Tibial nerve (tissue), 4 donors: ENCODE measurements at places on chromosomes 3 and 15. TPM values are rescaled to one million over a fixed set of nuclear protein-coding genes. Genes with fewer than 3 reads are reported as not detected.

DNA sequence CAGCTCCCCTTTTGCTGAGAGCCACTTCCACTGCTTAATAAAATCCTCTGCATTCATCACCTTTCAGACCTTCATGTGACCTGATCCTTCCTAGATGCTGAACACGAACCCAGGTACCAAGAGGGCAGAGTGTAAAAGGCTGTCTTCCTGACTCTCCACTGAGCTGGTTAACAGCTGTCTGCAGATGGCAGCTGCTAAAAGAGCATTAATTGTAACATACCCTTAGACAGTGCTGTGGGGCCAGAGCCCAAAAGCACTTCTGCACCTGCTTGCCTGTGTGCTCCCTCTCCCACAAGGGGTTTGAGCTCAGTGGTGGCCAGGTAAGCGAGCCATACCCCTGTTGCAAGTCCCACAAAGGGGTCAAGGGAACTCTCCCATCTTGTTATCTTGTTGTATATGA lies 187.3 kb downstream of the UBE2E2 start:
- no peaks in the 10 kb centered on the region for H3K36me3 ChIP-seq
- H3K4me3 ChIP-seq, result no peak overlapping the region
- no peaks in the 10 kb centered on the region for H3K27me3 ChIP-seq
- no peak overlapping the region for H3K27ac ChIP-seq

GRCh38 chr3:47850564-47851410 lies 47.8 kb downstream of the DHX30 start:
- no peaks in the 10 kb centered on the region for H3K4me1 ChIP-seq
- no peaks in the 10 kb centered on the region for H3K27me3 ChIP-seq
- peaks cover 19% of the 10 kb centered on the region for H3K36me3 ChIP-seq
- no peak for DNase-seq
- H3K27ac ChIP-seq, result no peak overlapping the region

DNA sequence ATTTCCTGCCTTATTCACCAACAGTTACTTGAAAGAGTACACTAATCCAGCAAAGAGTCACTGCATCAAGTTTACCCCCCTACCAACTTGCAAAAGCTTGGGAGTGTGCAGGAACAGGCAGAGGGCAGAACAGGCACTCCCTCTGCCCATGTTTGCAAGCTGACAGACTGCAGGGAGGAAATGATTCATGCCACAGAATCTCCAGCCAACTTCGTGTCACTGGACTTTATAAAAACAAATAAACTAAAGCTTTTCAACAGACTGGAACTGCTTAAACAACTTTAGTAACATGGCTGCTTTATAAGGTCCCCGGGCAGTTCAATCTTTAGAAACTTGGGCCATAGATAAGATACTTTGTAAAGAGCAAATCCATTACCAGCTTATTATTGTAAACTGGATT lies 129.5 kb downstream of the THRB start:
- DNase-seq, result no peak
- peak overlapping the region; percentile 65 for H3K27ac ChIP-seq
- H3K27me3 ChIP-seq, result no peaks in the 10 kb centered on the region
- no peaks in the 10 kb centered on the region for H3K4me1 ChIP-seq
- H3K4me3 ChIP-seq, result no peak overlapping the region
- no peaks in the 10 kb centered on the region for H3K36me3 ChIP-seq

DNA sequence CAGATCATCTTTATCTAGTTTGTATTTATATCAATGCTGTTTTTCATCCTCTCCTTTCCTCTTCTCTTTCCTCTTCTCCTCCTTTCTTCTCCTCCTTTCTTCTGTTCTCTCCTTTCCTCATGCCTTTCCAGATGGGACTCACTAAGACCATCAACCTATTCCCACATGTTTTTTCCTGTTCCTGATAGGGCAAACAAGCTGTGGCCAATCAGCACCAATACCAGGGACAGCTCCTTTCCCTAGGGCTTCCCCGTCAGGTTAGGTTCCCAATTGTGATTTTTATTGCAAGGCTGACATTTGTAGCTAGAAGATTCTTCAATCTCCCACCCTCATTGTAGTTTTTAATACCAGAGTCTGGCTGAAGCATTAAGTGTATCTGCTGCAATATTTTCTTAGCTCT lies 76.3 kb upstream of the COL8A1 start:
- H3K27me3 ChIP-seq, result no peaks in the 10 kb centered on the region
- no peak for DNase-seq
- no peaks in the 10 kb centered on the region for H3K4me1 ChIP-seq
- no peak overlapping the region for H3K4me3 ChIP-seq
- no peaks in the 10 kb centered on the region for H3K36me3 ChIP-seq

DNA sequence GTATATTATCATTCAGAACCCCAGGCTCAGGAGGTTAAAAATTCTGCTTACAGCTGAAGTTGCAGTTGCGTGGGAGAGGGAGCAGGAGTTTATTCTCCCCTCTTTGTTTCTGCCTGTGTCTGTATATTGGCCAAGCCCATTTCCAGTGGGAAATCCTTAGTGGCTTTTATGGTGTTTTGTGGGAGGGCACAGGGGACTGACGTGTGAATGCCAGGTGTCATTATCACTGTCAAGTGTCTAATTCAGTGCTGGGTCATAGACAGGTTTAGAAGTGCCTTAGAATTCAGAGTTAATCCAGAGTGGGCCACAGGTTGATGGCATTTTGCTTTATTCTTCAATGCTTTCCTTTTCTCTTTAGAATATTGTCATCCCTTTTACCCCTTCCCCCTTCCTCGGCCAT lies 33.4 kb downstream of the SLCO3A1 start:
- H3K27ac ChIP-seq, result peak overlapping the region; percentile 29
- no peaks in the 10 kb centered on the region for H3K36me3 ChIP-seq
- no peaks in the 10 kb centered on the region for H3K27me3 ChIP-seq
- H3K4me1 ChIP-seq, result peaks cover 25% of the 10 kb centered on the region
- no peak overlapping the region for H3K4me3 ChIP-seq
- no peak for DNase-seq

GRCh38 chr3:69579306-69580041 lies 159.8 kb upstream of the MITF start:
- H3K36me3 ChIP-seq, result no peaks in the 10 kb centered on the region
- DNase-seq, result no peak
- no peak overlapping the region for H3K27ac ChIP-seq
- no peaks in the 10 kb centered on the region for H3K27me3 ChIP-seq
- H3K4me3 ChIP-seq, result no peak overlapping the region

GRCh38 chr3:181252631-181253030 lies 263.1 kb upstream of the DNAJC19 start:
- H3K36me3 ChIP-seq, result no peaks in the 10 kb centered on the region
- no peak overlapping the region for H3K4me3 ChIP-seq
- peaks cover 7% of the 10 kb centered on the region for H3K4me1 ChIP-seq
- H3K27me3 ChIP-seq, result no peaks in the 10 kb centered on the region
- no peak overlapping the region for H3K27ac ChIP-seq

DNA sequence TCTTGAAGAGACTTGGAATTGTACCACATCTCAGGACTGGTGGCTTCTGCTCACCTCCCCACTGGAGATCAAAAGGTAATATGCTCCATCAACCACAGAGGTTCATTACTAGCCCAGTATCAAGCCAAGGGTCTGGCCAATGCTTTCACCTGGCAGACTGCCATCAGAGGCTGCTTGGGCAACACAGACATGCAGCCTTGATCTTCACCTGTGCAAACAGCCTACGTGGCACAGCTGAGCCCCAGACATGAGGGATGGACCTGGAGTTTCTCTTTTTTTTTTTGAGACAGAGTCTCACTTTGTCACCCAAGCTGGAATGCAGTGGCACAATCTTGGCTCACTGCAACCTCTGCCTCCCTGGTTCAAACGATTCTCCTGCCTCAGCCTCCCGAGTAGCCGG lies 105.6 kb upstream of the HES1 start:
- no peak for DNase-seq
- no peaks in the 10 kb centered on the region for H3K27me3 ChIP-seq
- H3K4me1 ChIP-seq, result no peaks in the 10 kb centered on the region
- H3K36me3 ChIP-seq, result no peaks in the 10 kb centered on the region

DNA sequence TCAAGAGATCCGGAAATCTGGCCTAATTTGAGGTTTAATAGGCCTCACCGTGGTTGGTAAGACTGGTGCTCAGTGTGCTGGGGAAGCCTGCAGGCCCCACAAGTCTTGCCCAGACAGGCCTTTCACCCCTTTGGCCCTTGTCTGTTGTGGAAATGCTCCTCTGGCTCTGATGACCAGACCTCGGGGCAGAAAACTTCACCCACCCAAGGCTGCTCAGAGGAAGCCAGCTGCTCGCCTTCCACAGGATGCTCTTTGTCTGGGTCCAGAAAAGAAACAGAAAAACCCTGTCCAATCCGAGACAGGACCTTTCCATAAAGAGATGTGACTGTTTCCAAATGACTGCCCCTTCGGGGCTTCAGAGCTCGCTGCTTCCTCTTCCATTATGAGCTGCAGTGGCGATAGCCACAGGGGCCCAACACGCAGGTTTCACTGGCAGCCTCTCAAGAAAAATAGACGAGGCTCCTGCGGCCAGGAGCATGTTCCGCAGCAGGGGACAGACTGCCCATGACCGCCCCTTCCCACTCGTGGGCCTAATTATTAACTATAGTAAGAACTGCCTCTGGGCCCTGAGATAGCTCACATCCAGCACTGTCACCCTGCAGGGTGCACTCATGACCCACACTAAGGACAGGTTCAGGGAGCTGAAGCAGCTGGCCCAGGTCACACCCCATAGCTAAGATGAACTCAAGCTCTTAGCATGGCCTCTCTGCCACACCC lies 6.8 kb upstream of the SNX22 start:
- H3K27ac ChIP-seq, result no peak overlapping the region
- H3K27me3 ChIP-seq, result no peaks in the 10 kb centered on the region
- DNase-seq, result no peak
- H3K4me1 ChIP-seq, result peaks cover 20% of the 10 kb centered on the region
- H3K4me3 ChIP-seq, result no peak overlapping the region
- H3K36me3 ChIP-seq, result peaks cover 4% of the 10 kb centered on the region

- H3K4me1 ChIP-seq, result peaks cover 7% of the 10 kb centered on the region
- DNase-seq, result no peak
- H3K27ac ChIP-seq, result no peak overlapping the region
- no peak overlapping the region for H3K4me3 ChIP-seq
- no peaks in the 10 kb centered on the region for H3K27me3 ChIP-seq
- no peaks in the 10 kb centered on the region for H3K36me3 ChIP-seq
Measured at GRCh38 chr3:128775241-128775640, 49.3 kb downstream of the RAB7A start.

DNA sequence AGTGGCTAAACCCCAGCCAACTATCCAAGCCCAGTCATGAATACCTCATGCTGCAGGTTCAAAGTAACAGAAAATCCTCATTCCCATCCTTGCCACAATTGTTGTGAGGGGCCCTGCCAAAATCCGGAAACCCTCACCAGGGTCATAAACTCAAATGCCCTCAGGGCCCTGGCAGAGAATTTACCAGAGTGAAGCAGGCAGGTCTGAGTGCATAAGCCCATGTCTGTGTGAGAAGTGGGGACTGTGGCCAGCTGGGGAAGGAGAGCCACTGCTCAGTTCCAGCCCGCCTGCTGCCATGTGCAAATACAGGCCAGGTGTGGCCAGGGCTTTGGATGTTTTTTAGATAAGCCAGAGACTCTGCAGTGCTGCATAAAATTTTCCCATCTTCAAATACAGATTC lies 7.0 kb downstream of the CEP152 start:
- no peak overlapping the region for H3K27ac ChIP-seq
- no peaks in the 10 kb centered on the region for H3K27me3 ChIP-seq
- H3K4me1 ChIP-seq, result no peaks in the 10 kb centered on the region
- no peak overlapping the region for H3K4me3 ChIP-seq

DNA sequence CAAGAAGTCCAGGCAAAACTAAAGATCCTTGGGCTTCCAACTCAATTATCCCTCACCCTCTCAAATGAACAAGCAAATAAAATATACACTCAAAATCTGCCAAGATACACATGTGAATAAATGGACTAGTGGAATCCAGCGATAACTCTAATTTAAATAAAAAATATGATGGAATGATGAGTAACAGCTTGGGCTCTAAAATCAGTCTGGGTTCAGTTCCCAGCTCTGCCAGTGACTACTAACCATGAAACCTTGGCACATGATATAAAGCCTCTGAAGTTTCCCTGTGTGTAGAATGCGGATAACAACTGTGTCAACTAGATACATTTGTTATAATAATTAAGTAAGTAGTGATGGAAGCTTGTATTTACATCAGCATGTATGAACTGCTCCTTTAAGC lies 81.3 kb downstream of the CADPS start:
- no peak for DNase-seq
- H3K27me3 ChIP-seq, result no peaks in the 10 kb centered on the region
- H3K27ac ChIP-seq, result no peak overlapping the region
- H3K4me3 ChIP-seq, result no peak overlapping the region
- no peaks in the 10 kb centered on the region for H3K4me1 ChIP-seq

- no peaks in the 10 kb centered on the region for H3K36me3 ChIP-seq
- H3K27ac ChIP-seq, result no peak overlapping the region
- no peaks in the 10 kb centered on the region for H3K27me3 ChIP-seq
- no peak for DNase-seq
- H3K4me3 ChIP-seq, result no peak overlapping the region
Measured at GRCh38 chr3:112199622-112200316, 66.7 kb upstream of the GCSAM start.

GRCh38 chr15:86231864-86232721 lies 152.4 kb downstream of the AGBL1 start:
- H3K4me1 ChIP-seq, result peaks cover 9% of the 10 kb centered on the region
- H3K4me3 ChIP-seq, result no peak overlapping the region
- no peak overlapping the region for H3K27ac ChIP-seq
- DNase-seq, result no peak
- H3K36me3 ChIP-seq, result no peaks in the 10 kb centered on the region

DNA sequence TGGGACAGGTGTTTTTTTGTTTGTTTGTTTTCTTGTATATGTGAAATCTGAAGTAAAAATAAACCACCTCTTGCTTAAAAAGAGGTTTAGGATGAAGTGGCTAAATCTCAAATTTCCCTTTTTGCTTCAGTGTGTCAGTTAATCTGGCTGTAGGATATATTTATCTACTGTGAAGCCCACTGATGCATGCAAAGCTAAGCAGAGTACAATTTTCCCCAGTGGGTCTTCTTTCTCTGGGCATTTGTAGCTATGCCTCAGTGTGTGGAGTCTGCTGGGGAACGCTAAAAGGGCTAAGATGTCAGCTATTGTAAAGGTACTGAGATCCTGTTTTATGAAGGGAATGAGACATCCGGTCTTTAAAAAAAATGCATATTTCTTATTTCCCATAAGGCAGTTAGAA lies 190.6 kb downstream of the TCF12 start:
- no peak for DNase-seq
- no peak overlapping the region for H3K27ac ChIP-seq
- H3K36me3 ChIP-seq, result no peaks in the 10 kb centered on the region
- no peak overlapping the region for H3K4me3 ChIP-seq
- no peaks in the 10 kb centered on the region for H3K27me3 ChIP-seq
- peaks cover 2% of the 10 kb centered on the region for H3K4me1 ChIP-seq

- H3K4me3 ChIP-seq, result no peak overlapping the region
- peaks cover 19% of the 10 kb centered on the region for H3K4me1 ChIP-seq
- no peak overlapping the region for H3K27ac ChIP-seq
- no peak for DNase-seq
Measured at GRCh38 chr3:138119423-138119766, 4.0 kb upstream of the DZIP1L start.

- H3K27me3 ChIP-seq, result no peaks in the 10 kb centered on the region
- no peak overlapping the region for H3K27ac ChIP-seq
- no peak for DNase-seq
- peaks cover 1% of the 10 kb centered on the region for H3K4me1 ChIP-seq
- no peak overlapping the region for H3K4me3 ChIP-seq
- no peaks in the 10 kb centered on the region for H3K36me3 ChIP-seq
Measured at GRCh38 chr15:90540768-90541167, 11.0 kb downstream of the CRTC3 start.

The ISG20 gene
- 34.5 TPM for total RNA-seq

The CCPG1 gene
- 62.7 TPM for total RNA-seq

The HIGD2B gene
- total RNA-seq, result not detected

The RARRES1 gene
- total RNA-seq, result 96.8 TPM

The OSBPL10 gene
- 45.0 TPM for total RNA-seq

The METTL6 gene
- total RNA-seq, result 18.0 TPM

The CYP8B1 gene
- not detected for total RNA-seq

The CA12 gene
- 2.5 TPM for total RNA-seq
